ENCODE measurements at places on chromosomes 6 and 20.
A peak's percentile ranks its signal among the peaks of the same experiment; 100 is the strongest.

GRCh38 chr6:358432-358831 is 33.1 kb upstream of the IRF4 start:
- DNase-seq: no peak

- no peak for DNase-seq
These were observed 84.5 kb upstream of the SNAP25 start for GRCh38 chr20:10134176-10134575.

DNA sequence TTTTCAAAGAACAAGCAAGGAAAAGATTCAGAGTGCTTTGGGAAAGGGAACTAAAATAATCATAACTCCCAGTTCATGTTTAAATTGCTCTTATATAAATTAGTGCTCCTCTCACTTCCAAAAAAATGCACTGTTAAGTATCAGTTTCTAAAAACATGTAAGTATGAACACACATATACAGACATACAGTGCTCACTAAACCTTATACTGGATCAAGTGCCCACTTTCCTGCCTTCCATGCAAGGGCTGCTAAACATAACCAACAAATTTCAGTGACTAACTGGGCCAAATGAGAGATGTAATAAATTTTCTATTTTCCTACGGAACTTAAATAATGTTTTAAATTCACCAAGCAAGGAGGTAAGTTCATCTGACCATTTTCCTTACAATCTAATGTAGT is 6.4 kb downstream of the TFAP2A start:
- no peak for DNase-seq

GRCh38 chr6:170450916-170451761 is 102.0 kb downstream of the PSMB1 start:
- peak; percentile 15 for DNase-seq

GRCh38 chr6:77455271-77455670 is 8.0 kb downstream of the HTR1B start:
- no peak for DNase-seq

DNA sequence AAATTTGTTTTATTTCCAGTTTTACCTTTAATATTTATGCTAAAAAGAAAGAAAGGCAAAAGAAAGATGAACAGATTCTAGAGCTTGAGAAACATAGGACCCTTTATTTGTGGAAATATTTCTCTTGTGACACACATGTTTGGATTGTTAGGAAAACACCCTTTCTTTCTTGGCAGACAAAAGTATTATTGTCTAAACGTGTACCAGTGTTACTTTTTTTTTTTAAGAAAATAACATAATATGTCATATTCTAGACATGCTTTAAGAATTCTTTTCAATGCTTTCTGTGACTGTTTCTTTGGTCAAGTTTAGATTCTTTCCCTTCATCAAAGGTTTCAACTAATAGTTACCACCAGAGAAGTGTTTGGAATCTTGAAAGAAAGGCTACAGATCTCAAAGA is 183.4 kb upstream of the CNR1 start:
- no peak for DNase-seq

- no peak for DNase-seq
These were observed 949 bp downstream of the KIFC1 start for GRCh38 chr6:33392595-33392948.

- no peak for DNase-seq
These were observed 133.7 kb downstream of the RNASET2 start for GRCh38 chr6:166822609-166823008.

DNA sequence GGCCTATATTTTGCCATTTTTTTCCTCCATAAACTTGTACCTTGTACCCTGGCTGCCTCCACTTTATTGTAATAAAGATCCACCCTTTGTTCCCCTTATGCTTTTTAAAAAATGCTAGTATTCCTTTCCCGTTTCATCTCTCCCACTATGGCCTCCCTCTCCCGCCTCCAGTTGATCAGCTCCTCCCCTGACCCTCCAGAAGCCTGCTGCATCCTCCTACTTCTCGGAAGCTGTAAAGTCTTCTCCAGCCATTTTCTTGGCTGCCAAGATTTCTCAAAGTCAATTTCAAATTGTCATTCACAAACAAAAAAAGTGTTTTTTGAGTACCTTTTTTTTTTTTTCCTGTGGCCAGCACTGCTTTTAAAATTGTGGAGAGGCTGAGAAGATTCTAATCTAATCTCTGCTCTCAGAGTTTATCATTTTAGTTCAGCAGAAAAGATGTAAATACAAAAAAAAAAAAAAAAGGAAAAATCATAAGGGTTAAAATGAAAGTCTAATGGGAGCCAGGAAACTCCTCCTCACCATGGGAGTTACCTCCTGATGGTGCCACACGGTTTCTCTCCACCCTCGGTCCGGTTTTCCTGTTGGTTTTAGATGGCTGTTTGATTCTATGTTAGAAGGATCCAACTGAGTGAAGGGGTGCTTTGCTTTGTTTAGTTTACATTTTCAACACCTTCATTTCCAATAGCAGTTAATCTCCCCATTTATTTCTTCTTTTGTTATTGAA is 103.0 kb upstream of the KCNK16 start:
- no peak for DNase-seq

- DNase-seq: no peak
These were observed 49.8 kb upstream of the ERVFRD-1 start for GRCh38 chr6:11161031-11161956.

- no peak for DNase-seq
These were observed 240.9 kb downstream of the LRFN2 start for GRCh38 chr6:40346246-40346645.

Data from inflammatory macrophage treated with lipopolysaccharide for 1 hour (primary cell).